ENCODE measurements at places on chromosomes 7 and 10. TPM values are rescaled to one million over a fixed set of nuclear protein-coding genes. Genes with fewer than 3 reads are reported as not detected.

The MMD2 gene
- not detected for total RNA-seq

The GNAI1 gene
- 15.8 TPM for total RNA-seq

The PPP1R9A gene
- 0.39 TPM for total RNA-seq

The ZPBP gene
- not detected for total RNA-seq

The CLDN3 gene
- not detected for total RNA-seq

The VSTM4 gene
- 4.1 TPM for total RNA-seq

The GRK5 gene
- 12.5 TPM for total RNA-seq

The SCART1 gene
- total RNA-seq: 1.6 TPM

The TMEM270 gene
- total RNA-seq: not detected

The SEMA3D gene
- 0.98 TPM for total RNA-seq

The UPK3B gene
- not detected for total RNA-seq
